ENCODE measurements at places on chromosomes 11 and 22.

GRCh38 chr11:47398011-47398410 lies 10.4 kb upstream of the SLC39A13 start:
- DNase-seq: no peak

GRCh38 chr11:120969993-120970392 lies 53.9 kb upstream of the TBCEL start:
- DNase-seq: no peak

DNA sequence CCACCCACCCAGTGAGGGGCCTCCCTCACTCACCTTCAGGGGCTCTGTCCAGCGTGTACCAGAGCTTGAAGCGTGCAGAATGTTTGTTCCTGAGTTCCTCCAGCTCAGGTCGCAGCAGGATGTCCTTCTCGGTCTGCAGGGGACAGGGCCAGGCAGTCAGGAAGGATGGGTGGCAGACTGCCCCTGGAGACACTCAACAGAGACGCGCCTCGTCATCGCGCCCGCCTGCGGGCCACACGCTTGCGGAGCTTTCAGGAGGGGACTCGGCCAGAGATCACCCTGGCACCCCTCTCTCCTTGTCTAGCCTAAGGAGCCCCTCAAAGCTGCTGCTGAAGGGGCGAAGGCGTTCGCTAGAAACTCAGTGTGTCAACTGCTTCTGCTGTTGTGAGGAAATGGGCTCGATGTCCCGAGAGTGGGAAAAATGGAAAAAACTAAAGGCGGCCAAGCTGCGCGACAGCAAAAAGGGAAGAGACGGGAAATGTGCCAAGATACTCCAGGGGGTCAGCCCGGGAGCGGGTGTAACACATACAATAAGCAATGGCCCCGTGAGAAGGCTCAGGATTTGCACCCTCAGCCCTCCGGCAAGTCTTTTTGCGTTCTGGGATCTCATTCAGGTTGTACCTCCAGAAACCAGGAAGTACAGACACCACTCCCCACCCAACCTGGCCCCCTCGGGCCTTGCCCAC lies 9.2 kb upstream of the POLDIP3 start:
- DNase-seq: no peak

GRCh38 chr11:16605389-16605893 lies 133.0 kb upstream of the C11orf58 start:
- no peak for DNase-seq

GRCh38 chr11:61639816-61640443 lies 40.3 kb upstream of the DAGLA start:
- DNase-seq: no peak

DNA sequence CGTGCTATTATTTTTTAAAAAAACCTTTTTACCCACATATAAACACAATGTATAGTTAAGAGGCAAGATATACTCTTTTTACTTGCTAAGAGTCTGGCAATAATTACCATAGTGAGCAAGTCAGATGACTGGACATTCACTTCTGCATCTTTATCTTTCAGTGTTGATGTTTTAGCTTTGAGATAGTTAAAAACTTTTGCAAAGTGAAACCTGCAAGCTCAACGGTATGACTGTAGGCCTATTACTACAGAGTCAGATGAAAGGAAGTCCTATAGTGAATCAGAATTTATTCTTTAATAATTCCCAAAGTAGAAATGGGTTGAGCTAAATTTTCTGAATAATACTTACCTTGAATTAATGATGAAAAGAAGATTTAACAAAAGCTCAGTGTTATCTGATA lies 236.7 kb upstream of the CCDC90B start:
- no peak for DNase-seq

GRCh38 chr11:8296038-8296649 lies 32.5 kb upstream of the LMO1 start:
- no peak for DNase-seq

- DNase-seq: no peak
These were observed 229.0 kb downstream of the BLID start for GRCh38 chr11:121886996-121887395.

DNA sequence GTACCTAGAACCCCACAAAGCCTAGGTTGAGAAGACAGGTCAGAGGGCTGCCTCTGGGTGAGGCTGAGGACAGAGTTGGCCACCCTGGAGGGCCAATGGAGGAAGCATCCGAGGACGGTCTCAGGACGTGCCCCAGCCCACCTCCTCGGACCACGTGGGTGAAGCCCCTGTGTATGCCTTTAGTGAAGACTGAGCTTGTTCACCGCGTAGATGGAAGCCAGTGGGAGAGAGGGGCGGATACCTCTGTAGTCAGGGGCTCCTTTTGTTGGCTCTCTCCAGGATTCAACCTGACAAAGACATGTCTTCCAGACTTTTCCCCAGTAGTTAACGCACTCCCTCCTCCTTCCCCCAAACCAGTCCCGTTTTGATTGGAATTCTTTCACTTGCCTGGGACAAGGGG lies 110.7 kb downstream of the ZBTB16 start:
- no peak for DNase-seq

DNA sequence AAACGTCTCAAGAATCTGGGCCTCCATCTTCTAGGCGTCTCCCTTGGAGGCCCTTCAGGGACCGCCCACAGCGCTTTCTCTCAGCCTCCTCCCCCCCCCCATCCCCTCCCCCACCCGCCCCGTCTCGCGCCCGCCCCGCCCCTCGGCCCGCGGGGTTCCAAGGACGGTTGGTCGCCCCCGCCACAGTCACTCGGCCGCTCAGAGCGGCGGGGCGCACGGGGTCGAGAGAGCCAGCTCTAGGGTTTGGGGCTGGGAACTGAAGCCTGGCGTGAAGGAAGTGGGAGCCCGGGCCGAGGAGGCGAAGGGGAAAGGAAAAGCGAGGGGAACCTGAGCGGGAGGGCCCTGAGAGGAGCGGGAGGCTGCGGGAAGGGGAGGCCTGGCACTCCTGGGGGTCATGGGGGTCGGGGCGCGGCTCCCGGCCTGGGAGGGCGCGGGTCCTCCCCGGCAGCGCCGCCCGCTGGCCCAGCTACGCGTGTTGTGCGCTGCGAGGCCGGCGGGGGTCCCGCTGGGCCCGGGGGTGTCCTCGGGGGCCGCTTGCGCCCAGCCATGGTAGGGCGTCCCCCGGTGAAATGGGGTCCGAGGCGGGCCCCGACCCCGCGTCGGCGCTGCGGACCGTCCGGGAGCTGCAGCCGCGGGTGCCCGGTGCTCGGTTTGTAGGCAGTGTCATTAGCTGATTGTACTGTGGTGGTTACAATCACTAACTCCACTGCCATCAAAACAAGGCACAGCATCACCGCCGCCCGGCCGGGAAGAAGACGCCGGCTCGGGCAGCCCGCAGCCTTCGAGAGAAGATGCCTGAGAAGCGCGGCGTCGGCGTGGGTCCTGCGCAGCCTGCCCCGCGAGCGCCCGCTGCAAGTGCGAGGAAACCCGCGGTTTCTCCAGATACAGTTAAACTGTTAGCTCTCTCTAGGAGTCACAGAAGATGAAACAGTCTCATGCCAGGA lies at the start of gene BTG4:
Gene BTG4, minus strand, starts transcription at position 91 of the 944 bp plus-strand sequence. CDS start 13,610 bp downstream, outside the sequence.
- no peak for DNase-seq

GRCh38 chr11:27470166-27470565 lies 2.4 kb downstream of the LGR4 start:
- DNase-seq: no peak

DNA sequence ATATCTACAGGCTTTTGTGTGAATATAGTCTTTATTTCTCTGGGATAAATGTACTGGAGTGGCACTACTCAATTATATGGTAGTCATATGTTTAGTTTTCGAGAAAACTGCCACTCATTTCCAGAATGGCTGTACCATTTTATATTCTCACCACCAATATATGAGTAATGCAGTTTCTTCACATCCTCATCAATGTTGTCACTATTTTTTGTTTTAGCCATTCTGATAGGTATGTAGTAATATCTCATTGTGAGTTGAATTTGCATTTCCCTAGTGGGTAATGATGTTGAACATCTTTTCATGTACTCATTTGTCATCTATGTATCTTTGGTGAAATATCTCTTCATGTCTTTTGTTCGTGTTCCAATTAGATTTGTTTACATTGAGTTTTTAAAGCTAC lies 18.0 kb downstream of the ACRV1 start:
- DNase-seq: no peak

DNA sequence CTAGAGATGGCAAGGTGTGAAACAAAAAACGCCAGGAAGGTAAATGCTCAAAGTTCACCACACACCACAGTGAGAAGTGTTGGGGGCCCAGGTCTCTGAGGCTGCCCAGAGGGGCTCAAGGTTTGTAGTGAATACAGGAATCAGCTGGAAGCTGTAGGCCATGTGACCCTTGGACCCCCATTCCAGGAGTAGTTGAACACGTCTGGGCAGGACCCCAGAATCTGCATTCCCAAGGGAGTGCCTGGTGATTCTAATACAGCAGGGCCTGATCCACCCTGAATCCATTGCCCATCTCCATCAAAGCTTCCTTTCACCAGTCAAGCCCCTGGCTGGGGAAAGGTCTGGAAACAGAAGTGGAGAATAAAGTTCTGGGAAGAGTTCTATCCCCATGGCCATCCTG lies 70.8 kb upstream of the B3GAT1 start:
- no peak for DNase-seq

DNA sequence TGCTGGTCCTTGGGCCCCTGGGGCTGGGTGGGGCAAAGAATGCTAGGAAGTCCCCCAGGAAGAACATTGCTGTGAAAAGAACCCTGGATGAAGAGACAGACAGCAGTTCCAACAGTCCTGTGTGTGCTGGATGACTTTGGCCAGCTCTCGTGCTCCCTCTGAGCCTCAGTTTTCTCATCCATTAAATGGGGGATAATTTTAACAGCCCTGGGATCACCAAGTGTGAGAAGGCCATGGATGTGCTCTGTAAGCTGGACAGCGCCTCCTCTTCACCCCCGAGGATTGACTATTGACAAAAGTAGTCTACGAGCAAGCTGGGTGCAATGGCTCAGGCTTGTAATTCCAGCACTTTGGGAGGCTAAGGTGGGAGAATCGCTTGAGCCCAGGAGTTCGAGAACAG lies 2.5 kb downstream of the LARGE2 start:
- no peak for DNase-seq

GRCh38 chr11:6568191-6568918 lies 35.1 kb downstream of the RRP8 start:
- DNase-seq: no peak

DNA sequence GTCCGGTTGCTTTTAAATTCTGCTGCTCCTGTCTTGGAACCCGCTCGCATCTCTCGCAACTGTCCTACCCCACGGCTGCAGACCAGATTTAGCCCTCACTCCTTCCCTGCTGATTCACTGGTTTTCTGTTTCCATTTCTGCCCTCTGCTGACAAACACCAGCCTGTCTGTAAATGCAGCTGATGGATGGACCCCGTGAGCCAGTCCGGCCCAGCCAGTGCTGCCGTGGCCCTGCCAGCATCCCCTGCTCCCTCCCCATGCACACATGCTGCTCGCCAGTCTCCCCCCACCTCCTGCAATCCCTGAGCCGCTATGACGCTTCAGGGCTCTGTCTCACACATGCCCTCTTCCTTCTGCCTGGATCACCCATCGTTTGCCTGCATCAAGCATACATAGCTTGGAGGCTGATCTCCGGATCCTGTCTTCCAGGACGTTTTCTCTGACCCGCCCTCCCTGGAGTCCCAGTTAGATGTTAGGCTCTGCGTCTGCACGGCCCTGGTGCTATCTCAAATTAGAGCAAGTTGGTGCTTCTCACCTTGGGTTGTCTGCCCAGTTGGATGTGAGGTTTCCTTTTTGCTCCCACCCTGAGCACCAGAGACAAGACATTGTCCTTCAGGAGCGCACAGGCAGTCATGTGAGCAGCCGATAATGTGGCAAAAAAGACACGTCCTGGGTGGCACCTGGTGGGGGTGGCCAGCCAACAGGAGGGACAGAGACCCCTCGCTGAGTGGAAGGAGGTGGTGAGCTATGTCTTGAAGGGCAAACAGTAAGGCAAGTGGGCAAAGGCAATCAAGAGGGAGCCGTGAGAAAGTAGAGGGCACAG lies 4.3 kb upstream of the ACR start:
- DNase-seq: no peak

DNA sequence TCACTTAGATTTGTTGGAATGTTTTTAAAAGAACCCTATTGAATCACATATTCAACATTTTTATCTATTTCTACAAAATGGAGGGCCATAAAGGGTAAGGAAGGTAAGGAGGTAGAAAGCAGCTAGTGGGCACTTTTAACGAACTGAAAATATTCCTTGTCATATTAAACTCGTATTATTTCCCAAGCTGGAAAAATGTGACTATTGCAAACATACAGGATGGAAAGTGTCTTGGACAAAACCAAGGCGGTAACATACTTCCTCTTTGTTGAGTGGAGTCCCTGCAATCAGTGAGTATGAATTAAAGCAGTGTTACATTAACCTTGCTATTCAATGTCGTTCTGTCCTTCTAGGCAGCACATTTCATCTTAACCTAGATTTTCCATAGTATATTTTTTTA lies 165.6 kb downstream of the RCN1 start:
- DNase-seq: no peak

- no peak for DNase-seq
These were observed 101.0 kb downstream of the PTPRJ start for GRCh38 chr11:48081151-48082010.

DNA sequence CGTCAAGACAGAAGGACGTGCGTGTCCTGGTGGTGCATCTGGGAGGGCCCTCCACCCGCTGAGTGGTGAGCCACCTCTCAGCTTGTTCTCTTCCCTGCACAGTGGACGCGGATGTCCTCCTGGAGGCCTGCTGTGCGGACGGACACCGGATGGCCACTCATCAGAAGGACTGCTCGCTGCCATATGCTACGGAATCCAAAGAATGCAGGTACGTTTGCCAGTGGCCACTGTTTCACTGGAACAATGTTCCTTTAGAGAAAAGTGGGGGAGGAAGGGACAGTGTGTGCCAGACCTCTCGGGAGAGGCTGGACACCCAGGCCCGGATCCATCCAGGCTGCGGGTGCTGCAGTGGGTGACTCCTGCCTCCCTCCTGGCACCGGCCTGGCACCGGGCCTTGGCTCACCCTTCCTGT lies 15.9 kb downstream of the FBLN1 start:
- no peak for DNase-seq

DNA sequence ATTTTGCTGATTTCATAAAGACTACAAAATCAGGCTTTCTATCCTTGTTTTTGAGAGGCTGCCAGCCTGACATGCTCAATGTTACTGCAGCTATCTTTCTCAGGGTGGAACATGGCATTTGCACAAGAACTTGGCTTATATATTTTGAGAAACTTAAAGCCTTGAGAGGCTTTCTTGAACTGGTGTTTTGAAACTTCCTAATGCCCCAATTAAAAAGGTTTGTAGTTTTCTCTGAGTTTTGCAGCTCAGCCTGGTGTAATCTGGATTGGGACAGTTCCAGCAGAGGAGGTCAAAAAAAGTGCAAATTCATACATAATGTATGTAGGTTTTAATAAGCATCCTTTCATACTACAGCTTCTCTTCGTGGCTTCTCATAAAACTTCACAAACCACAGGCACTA lies 223.4 kb downstream of the FAM76B start:
- no peak for DNase-seq

GRCh38 chr22:28802595-28803123 lies 2.3 kb upstream of the XBP1 start:
- no peak for DNase-seq

GRCh38 chr11:35239471-35240075 lies 100.6 kb downstream of the CD44 start:
- DNase-seq: no peak

DNA sequence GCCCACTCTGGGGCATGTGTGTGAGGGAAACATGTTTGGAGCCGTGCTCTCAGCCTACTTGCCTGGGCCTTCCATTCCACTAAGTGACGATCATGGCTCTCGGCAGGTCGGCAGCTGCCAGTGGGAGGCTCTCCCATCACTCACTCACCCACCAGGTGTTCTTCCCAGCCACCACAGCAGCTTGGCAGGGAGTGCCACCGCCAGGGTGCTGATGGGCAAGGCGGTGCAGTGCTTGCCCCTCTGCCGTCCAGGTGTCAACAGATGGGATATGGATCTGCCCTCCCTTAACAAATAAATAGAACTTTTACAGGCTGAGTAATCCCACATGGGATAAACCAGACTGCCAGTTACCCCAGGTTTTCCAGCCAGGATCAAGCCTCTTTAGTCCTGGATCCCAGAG lies 205.5 kb upstream of the TMEM45B start:
- DNase-seq: no peak

All from NK-92 treated with Interleukin-12 subunit alpha and Interleukin-12 subunit beta, amount 100 ng/mL, for 24 hours (cell line).